NCI-H187 treated with DMSO at 0.1 percent for 48 hours (cell line): ENCODE measurements at places on chromosomes 16 and 17.

DNA sequence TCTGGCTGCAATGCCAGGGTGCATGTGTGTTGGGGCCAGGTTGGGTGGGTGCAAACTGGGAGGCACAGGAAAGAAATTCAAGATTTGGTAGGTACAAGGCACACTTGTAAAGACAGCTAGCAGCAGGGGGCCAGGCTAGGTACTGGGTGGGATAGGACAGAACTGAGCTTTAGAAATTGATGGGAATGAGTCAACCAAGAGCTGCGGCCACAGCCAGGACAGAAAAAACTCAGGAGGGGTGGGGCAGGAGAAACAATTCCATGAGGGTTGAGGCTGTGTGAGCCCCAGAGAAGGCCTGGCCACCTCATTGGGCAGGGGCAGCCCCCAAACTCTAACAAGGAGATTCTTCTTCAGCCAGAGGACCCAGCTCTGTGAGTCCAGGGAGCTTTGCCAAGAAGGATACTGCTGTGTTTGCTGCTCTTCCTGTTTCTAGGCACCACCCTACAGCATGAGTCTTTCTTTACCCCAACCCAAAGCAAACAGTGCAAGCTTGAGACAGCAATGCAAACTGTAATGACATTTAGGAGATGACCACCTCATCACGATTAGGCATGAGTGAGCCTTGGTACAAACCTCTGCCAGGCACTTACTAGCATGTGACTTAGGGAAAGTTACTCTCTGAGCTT lies 21.3 kb upstream of the CCDC182 start:
- no peak for DNase-seq

DNA sequence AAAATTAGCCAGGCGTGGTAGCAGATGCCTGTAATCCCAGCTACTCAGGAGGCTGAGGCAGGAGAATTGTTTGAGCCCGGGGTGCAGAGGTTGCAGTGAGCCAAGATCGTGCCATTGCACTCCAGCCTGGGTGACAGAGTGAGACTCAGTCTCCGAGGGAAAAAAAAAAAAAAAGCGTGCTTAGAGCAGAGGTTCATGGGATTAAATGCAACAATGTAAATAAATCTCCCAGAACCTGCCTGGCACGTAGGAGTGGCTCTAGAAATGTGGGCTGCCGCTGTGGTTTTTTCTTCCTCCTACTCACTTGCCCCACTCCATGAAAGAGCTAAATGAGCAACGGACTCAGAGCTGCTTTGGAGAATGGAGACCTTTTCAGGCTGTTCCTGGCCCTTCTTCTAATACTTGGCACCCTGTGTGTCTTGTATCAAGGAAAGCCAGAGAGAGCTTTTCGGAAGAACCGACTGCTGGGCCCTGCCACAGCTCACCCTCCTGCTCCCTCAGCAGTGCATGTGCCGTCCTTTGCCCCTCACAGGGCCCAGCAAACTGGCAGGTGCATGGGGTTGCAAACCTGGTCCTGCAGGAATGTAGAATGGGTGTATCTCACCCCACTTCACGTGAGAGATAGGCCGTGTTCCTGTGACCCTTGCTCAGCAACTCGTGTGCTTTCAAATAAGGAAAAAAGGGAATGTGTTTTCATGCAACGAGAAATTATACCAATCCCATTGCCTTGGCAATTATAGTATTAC lies 52.0 kb downstream of the LDHD start:
- DNase-seq: peak; percentile 32

DNA sequence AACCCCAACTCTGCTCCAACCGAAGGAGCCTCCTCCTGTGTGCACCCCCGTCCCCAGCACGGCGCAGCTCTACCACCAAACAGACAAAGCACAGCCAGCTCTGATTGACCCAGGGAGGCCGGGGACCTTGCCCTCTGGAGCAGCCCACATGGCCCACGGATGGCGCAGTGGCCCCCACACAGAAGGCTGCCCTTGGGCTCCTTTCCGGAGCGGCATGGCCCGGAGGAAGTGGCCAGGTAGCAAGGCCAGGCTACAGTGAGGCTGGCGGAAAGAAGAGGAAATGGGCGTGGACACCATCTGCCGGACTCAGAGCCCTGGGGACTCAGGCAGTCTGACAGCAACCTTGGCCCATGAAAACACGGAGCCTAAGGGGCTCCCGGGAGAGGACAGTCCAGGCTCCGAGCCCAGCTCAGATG lies 19.9 kb upstream of the ZC3H18 start:
- DNase-seq: no peak

DNA sequence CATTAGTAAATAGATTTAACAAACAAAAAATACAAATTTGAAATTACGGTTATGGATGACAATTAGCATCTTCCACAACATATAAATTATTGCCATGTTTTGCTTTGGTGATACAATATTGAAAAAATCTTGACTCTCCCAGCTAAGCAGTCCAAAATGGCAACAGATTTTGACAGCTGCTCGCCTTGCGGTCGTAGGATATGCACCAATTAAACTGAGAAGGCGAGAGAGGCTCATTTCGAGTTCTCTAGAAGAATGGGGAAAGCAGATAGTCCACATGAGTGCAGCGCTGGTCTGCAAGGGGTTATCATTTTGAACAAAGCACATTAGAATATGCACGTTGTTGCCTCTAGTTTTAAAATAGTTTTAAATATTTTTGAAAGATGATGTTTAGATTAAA lies 55.3 kb downstream of the AKAP1 start:
- DNase-seq: peak; percentile 8

DNA sequence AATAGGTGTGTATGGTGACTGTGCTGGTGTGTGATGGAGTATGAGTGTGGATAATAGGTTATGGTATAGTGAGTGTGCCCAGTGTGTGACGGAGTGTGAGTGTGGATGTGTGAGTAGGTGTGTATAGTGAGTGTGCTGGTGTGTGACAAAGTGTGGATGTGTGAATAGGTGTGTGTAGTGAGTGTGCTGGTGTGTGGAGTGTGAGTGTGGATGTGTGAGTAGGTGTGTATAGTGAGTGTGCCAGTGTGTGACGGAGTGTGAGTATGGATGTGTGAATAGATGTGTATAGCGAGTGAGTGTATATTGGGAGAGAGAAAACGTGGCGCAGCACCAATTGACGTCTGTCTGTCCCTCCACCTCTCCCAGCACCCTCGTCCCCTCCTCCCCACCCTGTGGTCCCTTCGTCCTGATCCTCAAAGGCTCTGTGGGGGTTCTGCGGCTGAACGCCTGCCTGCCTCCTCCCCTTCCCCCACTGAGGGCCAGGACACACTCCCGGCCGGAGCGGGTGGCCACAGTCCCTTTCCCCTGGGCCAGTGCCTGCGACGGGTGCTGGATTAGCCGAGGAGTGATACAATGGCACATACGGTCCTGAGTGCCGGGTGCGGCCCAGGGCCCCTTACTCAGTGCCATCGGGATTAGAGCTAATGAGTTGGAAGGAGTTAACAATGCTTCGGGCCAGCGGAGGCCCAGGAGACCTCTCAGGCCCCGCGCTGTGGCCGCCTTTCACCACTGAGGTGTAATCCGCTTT lies 160.0 kb downstream of the MRM1 start:
- no peak for DNase-seq
